ENCODE measurements at places on chromosomes 11 and 22.

GRCh38 chr11:64915376-64915887 lies 1.6 kb downstream of the ATG2A start:
- DNase-seq, result no peak
- H3K36me3 ChIP-seq, result peaks cover 17% of the 10 kb centered on the region
- peak overlapping the region; percentile 96 for H3K27ac ChIP-seq
- H3K27me3 ChIP-seq, result no peaks in the 10 kb centered on the region
- peak overlapping the region; percentile 92 for H3K4me3 ChIP-seq

DNA sequence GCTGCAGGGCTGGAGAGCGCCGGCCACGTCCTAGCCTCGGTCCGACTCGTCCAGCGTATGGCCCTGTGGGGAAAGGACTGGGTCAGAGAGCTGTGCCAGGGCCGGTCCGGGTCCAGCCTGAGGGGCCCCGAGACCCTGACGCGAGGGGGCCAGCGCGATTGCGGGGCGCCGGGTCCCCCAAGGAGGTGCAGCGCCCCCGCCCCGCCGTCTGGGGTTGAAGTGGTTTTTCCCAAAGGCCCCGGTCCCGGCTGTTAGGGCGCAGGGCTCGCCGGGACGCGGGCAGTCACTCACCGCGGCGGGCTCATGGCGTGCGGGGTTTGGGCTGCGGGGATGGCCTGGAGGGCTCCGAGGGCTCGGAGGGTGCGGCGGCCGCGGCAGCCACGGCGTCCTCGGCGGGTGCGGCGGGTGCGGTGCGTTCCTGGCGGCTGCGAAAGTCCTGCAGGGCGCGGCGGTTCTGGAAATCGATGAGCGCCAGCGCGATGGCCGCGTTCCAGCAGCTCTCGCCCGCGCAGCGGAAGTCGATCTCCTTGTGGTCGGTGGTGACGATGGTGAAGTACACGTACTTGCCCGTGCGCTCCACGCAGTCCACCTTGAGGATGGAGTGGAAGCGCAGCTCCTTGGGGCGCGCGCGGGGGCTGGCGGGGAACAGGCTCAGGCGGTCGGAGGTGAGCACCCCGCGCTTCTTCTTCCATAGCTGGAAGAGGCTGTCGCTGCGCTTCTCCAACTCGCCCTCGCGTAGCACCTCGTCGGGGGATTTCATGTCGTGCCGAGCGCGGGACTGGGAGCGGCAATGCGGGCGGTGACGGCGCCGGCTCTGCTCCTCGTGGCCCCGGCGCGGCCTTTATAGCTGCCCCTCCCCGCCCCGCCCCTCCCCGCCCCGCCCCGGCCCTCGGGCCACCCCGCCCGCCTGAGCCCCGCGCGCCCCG lies at the start of gene PHLDA2:
TSS of gene PHLDA2 (minus strand) at position 816 of the 926 bp plus-strand sequence. CDS start at position 760, 56 bp downstream.
- peaks cover 22% of the 10 kb centered on the region for H3K27me3 ChIP-seq
- peaks cover 41% of the 10 kb centered on the region for H3K4me1 ChIP-seq
- H3K36me3 ChIP-seq, result no peaks in the 10 kb centered on the region
- H3K27ac ChIP-seq, result peak within 1 kb of the TSS; percentile 18
- H3K4me3 ChIP-seq, result peak within 1 kb of the TSS; percentile 73

GRCh38 chr11:43278193-43278956 lies 33.4 kb upstream of the API5 start:
- H3K4me3 ChIP-seq, result no peak overlapping the region
- peaks cover 2% of the 10 kb centered on the region for H3K27me3 ChIP-seq

GRCh38 chr22:24687322-24687721 lies 84.3 kb downstream of the GGT1 start:
- DNase-seq, result no peak
- H3K4me3 ChIP-seq, result no peak overlapping the region

DNA sequence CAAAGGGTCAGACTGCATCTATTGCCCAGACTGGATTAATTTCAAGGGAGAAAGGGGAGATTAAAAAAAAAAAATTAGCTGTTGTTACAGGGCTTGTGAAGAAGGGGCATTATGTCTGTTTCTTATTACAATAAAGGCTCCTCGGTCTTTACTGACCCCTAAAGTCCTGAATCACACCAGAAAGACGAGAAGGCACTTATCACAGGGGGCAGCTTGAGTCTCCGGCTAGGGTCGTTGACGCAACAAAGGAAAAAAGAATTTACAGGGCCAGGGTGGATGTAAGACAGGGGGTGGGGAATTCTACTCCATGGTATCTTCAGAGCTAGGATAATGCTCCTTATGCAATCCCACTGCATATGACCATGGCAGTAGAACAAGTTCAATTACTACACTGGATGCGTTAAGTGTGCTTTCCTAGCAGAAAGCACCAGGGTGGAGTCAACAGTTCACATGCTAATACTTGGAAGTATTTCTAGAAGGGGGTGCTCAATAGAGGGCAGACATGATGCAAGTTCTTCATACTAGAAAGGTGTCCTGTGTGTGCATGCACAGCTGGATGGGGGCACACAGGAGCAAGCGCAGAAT lies 16.5 kb downstream of the DDX17 start:
- no peaks in the 10 kb centered on the region for H3K27me3 ChIP-seq
- no peak for DNase-seq
- peaks cover 93% of the 10 kb centered on the region for H3K36me3 ChIP-seq
- no peak overlapping the region for H3K4me3 ChIP-seq
- H3K27ac ChIP-seq, result no peak overlapping the region

DNA sequence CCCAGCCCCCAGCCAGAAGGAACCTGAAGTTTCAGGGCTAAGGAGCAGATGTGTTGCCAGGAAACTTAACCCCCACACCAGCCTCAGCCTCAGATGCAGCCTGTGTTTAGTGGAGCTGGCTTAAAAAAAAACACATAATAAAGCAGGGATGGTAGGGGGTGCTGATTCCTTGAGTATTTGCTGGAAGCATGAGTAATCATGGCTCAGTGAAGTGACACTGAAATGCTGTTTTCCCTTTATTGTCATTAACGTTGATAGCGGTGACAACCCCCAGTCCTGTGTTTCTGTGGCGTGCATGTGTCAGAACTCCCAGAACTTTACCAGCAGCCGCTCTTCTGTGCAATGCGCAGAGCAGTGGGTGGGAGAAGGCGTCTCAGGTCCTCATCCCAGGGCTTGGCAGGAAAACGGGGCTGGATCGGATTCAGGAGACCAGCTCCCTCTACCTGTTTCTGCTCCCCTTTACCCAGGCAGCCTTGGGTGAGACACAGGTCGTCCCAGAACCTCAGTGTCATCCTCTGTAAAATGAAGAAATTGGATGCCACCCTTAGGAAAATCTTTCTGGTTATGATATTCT lies 1282.1 kb downstream of the TBC1D22A start:
- H3K4me3 ChIP-seq, result no peak overlapping the region
- H3K36me3 ChIP-seq, result no peaks in the 10 kb centered on the region
- no peak for DNase-seq
- no peak overlapping the region for H3K27ac ChIP-seq

DNA sequence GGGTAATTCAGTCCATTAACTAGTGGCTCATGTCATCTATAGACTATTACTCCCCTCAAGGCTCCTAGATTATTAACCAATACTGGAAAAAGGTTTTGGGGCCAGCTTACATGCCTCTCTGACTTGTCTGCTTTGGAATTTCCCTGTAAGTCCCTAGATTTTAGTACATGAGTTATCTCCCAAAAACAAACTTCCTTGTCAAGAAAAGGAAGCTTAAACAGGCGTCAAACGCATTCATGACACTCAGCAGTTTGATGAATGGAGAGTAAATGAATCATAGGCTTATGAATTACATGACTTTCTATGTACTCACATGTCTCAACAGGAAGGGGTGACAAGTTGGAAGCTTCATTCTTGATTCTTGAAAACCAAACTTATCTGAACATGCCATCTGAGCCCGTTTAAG lies 70.8 kb downstream of the BLID start:
- H3K27ac ChIP-seq, result no peak overlapping the region
- H3K27me3 ChIP-seq, result no peaks in the 10 kb centered on the region
- no peak for DNase-seq
- no peaks in the 10 kb centered on the region for H3K36me3 ChIP-seq
- H3K4me1 ChIP-seq, result no peaks in the 10 kb centered on the region

DNA sequence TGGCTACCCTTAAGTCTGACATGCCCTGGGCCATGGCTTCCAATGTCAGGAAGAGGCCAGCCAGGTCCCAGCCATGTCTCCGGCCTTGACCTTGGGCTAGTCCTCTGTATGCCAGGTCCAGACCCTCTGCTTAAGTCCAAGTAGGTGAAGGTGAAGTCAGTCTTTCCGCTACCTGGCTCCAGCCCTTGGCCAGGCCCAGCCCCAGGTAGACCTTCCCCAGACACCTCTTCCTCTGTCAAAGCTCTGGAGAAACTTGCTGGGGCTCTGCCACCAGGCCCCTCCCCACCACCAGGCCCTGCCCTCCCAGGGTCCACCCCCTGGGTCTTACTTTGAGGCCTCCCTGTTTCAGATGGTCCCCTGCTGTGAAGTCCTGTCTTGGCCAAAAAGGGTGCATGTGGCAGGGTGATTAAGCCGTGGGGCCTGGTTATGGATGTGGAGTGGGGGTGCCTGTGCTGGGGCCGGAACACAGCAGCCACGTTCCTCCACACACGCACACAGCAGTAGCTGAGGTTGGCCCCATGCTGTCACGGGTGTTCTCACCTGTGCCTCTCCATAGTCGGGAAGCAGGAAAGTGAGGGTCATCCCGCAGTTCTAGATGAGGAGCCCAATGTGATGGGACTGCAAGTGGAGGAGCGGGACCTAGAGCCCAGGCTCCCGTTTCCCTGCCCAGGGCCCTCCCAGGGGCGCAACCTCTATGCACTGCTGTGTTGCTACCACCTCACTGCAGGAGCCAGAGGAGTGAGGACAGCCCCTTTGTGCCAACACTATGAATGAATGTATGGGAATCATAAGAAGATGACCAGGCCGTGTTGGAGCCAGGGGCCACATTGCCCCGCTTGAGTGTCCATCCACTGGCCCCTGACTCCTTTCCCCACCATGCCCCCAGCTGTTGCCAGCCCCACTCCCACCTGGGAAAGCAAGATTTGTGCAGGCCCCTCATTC lies 72.2 kb downstream of the LINC01488 start:
- no peak for DNase-seq
- no peak overlapping the region for H3K4me3 ChIP-seq
- peaks cover 3% of the 10 kb centered on the region for H3K4me1 ChIP-seq
- peaks cover 14% of the 10 kb centered on the region for H3K27me3 ChIP-seq
- no peak overlapping the region for H3K27ac ChIP-seq

- peak; percentile 30 for DNase-seq
- peaks cover 16% of the 10 kb centered on the region for H3K4me1 ChIP-seq
- no peak overlapping the region for H3K4me3 ChIP-seq
- no peak overlapping the region for H3K27ac ChIP-seq
- H3K27me3 ChIP-seq, result peaks cover 14% of the 10 kb centered on the region
Measured at GRCh38 chr22:50694099-50694605, 21.5 kb downstream of the SHANK3 start.

- H3K27ac ChIP-seq, result no peak within 1 kb of the TSS
- H3K27me3 ChIP-seq, result peaks cover 27% of the 10 kb centered on the region
- DNase-seq, result no peak
- peaks cover 37% of the 10 kb centered on the region for H3K4me1 ChIP-seq
- peaks cover 3% of the 10 kb centered on the region for H3K36me3 ChIP-seq
- no peak within 1 kb of the TSS for H3K4me3 ChIP-seq
Measured at GRCh38 chr11:15114501-15115475, at the start of gene INSC. Gene INSC (plus strand): TSS chr11:15114923. CDS start chr11:15149175, 34,252 bp downstream.

- peak overlapping the region; percentile 95 for H3K4me3 ChIP-seq
- H3K36me3 ChIP-seq, result peaks cover 30% of the 10 kb centered on the region
- peaks cover 44% of the 10 kb centered on the region for H3K4me1 ChIP-seq
- no peak for DNase-seq
- H3K27ac ChIP-seq, result peak overlapping the region; percentile 92
- H3K27me3 ChIP-seq, result no peaks in the 10 kb centered on the region
Measured at GRCh38 chr22:42078469-42079318, 806 bp upstream of the SMDT1 start.

DNA sequence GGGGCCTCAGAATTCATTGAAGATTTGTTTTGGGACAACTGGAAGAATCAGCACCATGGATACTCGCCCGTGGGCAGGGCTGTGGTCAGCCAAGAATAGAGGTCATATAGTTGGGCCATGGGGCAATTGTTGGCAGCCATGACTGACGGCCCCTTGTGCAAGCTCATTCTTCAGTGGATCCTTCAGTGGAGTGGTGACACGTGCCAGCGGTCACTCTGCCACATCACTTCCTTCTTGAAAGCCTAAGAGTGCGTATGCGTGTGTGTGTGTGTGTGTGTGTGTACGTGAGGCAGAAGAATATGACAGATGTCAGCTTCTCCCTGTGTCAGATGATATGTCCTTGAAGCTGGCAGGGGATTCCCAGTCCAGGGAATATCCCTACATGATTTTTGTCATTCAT lies 1.8 kb upstream of the IL18BP start:
- H3K27me3 ChIP-seq, result no peaks in the 10 kb centered on the region
- no peak overlapping the region for H3K4me3 ChIP-seq
- DNase-seq, result no peak
- H3K36me3 ChIP-seq, result peaks cover 14% of the 10 kb centered on the region
- H3K4me1 ChIP-seq, result peaks cover 34% of the 10 kb centered on the region

GRCh38 chr22:39946126-39946502 lies 14.1 kb upstream of the TMA7B start:
- no peak overlapping the region for H3K27ac ChIP-seq
- peaks cover 80% of the 10 kb centered on the region for H3K4me1 ChIP-seq
- H3K36me3 ChIP-seq, result peaks cover 52% of the 10 kb centered on the region

GRCh38 chr11:65356394-65356972 lies 1.9 kb downstream of the TIGD3 start:
- peaks cover 17% of the 10 kb centered on the region for H3K4me1 ChIP-seq
- peak overlapping the region; percentile 58 for H3K4me3 ChIP-seq
- H3K27ac ChIP-seq, result no peak overlapping the region
- H3K27me3 ChIP-seq, result peaks cover 8% of the 10 kb centered on the region
- H3K36me3 ChIP-seq, result peaks cover 12% of the 10 kb centered on the region
- no peak for DNase-seq

DNA sequence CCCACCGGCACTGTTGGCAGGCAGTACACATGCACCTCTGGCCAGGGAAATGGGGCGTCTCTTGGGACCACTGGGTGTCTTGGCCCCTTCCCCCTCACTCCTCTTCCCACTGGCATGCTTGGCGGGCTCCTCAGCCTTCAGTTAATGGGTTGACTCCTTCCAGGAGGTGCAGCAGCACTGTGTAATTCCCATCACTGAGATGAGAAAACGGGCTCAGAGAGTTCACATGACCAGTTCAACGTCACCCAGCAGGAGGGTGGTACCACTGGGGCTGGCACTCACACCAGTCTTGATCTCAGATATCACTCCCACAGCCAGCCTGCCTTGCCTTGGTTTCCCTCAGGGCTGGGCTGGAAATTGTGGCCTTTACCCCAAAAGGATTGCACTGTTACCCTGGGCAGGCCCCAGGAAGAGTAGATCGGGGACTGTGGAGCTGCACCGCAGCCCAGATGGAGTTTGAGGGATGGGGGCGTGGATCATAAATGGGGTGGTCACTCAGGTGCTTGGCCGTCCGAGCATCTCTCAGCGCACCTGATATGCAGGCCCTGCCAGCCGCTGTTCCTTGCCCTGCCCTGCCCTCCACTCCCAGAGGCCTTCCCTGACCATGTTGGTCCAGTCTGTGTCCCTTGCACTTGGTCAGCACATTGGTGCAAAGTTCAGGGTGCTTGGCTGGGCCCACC lies 16.9 kb downstream of the CAPN5 start:
- no peak overlapping the region for H3K27ac ChIP-seq
- DNase-seq, result no peak
- H3K4me3 ChIP-seq, result no peak overlapping the region

DNA sequence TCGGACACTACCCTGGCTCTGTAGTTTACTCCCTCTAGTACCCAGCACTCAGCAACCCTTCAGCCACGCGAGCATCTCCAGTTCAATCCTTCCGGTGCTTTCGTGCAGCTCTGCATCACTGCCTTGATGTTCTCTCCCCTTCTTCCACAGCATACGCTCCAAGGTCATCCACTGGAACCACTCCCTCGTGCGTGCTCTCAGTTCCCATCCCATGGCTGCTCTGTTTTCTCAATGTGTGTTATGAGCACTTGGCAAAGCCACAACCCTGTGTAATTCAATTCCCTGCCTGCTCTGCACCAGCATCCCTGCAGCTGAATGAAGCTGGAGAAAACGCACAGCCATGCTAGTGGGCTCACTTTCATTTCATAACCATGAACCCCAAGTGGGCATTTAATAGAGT lies 38.5 kb upstream of the NFRKB start:
- no peak for DNase-seq
- H3K4me3 ChIP-seq, result no peak overlapping the region
- peaks cover 12% of the 10 kb centered on the region for H3K36me3 ChIP-seq
- no peak overlapping the region for H3K27ac ChIP-seq

All from activated CD4-positive, alpha-beta memory T cell treated with anti-CD3 and anti-CD28 coated beads, Interleukin-2, amount 10 ng/mL, durations not matched to agents 7 days and 5 days (primary cell).